ENCODE measurements at places on chromosomes 7 and 10. TPM values are rescaled to one million over a fixed set of nuclear protein-coding genes. Genes with fewer than 3 reads are reported as not detected.

GRCh38 chr10:88913127-88913526 is 33.1 kb downstream of the STAMBPL1 start:
- no peaks in the 10 kb centered on the region for H3K27me3 ChIP-seq
- no peak overlapping the region for H3K4me3 ChIP-seq
- no peak for DNase-seq
- H3K27ac ChIP-seq, result no peak overlapping the region
- H3K36me3 ChIP-seq, result no peaks in the 10 kb centered on the region

DNA sequence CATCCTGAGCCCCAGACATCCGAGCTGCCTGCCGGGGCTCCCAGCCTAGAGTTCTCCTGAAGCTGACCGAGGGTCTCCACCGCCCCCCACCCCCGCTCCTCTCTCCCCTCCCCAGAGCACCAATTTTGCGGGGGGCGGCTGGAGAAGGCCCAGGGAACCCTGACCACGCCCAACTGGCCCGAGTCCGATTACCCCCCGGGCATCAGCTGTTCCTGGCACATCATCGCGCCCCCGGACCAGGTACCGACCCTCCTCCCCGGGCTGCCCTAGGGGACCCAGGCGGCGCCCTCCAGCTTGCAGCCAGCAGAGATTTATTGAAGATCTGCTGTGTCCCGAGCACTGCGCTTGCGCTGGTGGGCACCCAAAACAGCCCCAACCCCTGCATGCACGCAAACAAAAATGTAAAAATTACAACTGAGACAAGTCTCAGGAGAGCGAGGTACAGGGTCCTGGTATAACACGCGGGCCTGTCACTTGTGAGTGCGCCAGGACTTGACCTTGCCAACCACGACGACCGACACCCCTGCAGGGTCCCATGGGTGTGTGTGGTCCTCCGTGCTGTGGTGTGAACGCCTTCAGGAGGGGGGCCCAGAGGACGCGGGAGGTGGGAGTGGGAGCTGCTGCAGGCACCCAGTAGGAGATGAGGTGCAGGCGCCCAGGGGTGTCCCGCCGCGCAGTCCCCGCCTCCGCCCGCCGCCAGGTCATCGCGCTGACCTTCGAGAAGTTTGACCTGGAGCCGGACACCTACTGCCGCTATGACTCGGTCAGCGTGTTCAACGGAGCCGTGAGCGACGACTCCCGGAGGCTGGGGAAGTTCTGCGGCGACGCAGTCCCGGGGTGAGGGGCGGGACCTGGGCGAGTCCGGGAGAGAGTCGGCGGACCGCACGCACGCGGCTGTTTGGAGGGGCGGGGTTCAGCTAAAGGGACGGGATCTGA is 3.1 kb downstream of the PCOLCE start:
- peaks cover 3% of the 10 kb centered on the region for H3K36me3 ChIP-seq
- peaks cover 5% of the 10 kb centered on the region for H3K27me3 ChIP-seq
- no peak overlapping the region for H3K4me3 ChIP-seq
- peaks cover 2% of the 10 kb centered on the region for H3K4me1 ChIP-seq
- peak; percentile 45 for DNase-seq

DNA sequence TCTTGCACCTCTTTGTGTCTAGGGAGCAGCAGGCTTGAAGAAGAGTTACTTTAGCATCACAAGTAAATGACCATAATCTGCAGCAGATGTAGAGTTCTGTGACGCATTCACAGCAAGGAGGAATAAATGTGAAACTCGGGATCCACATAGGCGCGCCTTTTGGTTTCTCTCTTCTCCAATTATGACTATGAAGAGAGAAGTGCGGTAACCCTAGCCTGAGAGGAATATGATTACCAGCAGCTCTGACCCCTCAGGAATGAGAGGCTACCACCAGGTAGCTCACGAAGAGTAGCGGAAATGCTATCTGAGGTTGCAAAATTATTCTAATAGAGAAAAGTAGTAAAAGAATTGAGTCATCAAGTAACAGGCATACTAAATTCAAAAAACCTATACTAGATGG is 25.2 kb upstream of the DMTF1 start:
- H3K27me3 ChIP-seq, result no peaks in the 10 kb centered on the region
- no peak for DNase-seq
- H3K4me3 ChIP-seq, result no peak overlapping the region
- H3K4me1 ChIP-seq, result peaks cover 19% of the 10 kb centered on the region
- H3K27ac ChIP-seq, result no peak overlapping the region

- H3K27ac ChIP-seq, result no peak overlapping the region
- no peak overlapping the region for H3K4me3 ChIP-seq
- no peaks in the 10 kb centered on the region for H3K36me3 ChIP-seq
- no peaks in the 10 kb centered on the region for H3K4me1 ChIP-seq
- no peak for DNase-seq
Observed at GRCh38 chr7:79897166-79897565, 237.5 kb upstream of the GNAI1 start.

DNA sequence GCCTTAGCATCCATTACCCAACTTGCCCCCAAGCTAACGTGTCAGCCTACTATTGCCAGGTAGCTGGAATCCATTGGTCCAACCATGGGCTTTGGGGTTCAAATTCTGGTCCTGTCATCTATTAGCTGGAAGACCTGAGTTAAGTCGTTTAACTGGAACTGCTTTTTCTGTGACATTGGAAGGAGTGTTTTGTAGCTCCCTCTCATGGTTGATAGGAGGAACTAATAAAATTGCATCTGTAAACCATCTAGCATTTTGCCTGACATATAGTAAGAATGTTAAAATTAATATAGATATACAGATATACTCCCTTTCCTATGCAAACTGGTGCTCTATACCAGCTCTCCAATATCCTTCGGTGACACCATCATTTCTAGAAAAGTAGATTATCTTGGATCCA is 23.8 kb upstream of the SLF2 start:
- peaks cover 1% of the 10 kb centered on the region for H3K27me3 ChIP-seq
- no peak overlapping the region for H3K4me3 ChIP-seq
- no peak for DNase-seq
- peaks cover 8% of the 10 kb centered on the region for H3K4me1 ChIP-seq
- no peak overlapping the region for H3K27ac ChIP-seq

GRCh38 chr7:92888-93672 is 99.3 kb upstream of the FAM20C start:
- no peak for DNase-seq
- H3K36me3 ChIP-seq, result peaks cover 4% of the 10 kb centered on the region
- no peak overlapping the region for H3K27ac ChIP-seq
- H3K4me1 ChIP-seq, result peaks cover 24% of the 10 kb centered on the region
- no peak overlapping the region for H3K4me3 ChIP-seq
- peaks cover 7% of the 10 kb centered on the region for H3K27me3 ChIP-seq

- H3K36me3 ChIP-seq, result peaks cover 52% of the 10 kb centered on the region
- DNase-seq, result no peak
- peak overlapping the region; percentile 53 for H3K4me3 ChIP-seq
- peaks cover 7% of the 10 kb centered on the region for H3K27me3 ChIP-seq
- peaks cover 44% of the 10 kb centered on the region for H3K4me1 ChIP-seq
- peak overlapping the region; percentile 76 for H3K27ac ChIP-seq
Observed at GRCh38 chr10:101672536-101672935, 22.4 kb downstream of the FBXW4 start.

DNA sequence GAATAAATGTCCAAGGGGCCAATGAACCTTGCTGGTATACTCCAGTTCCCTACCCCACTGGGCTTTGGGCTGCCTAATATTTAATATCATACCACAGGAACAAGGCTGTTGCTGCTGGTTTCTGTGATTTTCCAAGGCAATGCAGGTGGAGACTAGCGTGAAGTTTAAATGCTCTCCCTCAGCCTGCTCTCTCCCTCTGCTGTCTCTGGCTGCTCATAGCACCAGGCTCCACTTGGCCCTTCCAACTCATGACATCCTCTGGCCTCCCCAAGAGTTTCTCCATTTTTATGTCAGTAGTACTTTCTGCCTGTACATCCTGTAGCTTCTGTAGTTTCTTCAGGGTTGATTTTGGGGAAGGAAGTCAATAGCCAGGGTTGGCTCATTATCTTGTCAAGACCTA is 103.5 kb downstream of the LHFPL3 start:
- H3K27ac ChIP-seq, result no peak overlapping the region
- no peaks in the 10 kb centered on the region for H3K36me3 ChIP-seq
- DNase-seq, result no peak
- no peak overlapping the region for H3K4me3 ChIP-seq

GRCh38 chr10:92644921-92645320 is 44.8 kb upstream of the HHEX start:
- DNase-seq, result no peak
- H3K27ac ChIP-seq, result no peak overlapping the region
- H3K4me1 ChIP-seq, result peaks cover 3% of the 10 kb centered on the region
- H3K4me3 ChIP-seq, result no peak overlapping the region
- no peaks in the 10 kb centered on the region for H3K36me3 ChIP-seq
- no peaks in the 10 kb centered on the region for H3K27me3 ChIP-seq

DNA sequence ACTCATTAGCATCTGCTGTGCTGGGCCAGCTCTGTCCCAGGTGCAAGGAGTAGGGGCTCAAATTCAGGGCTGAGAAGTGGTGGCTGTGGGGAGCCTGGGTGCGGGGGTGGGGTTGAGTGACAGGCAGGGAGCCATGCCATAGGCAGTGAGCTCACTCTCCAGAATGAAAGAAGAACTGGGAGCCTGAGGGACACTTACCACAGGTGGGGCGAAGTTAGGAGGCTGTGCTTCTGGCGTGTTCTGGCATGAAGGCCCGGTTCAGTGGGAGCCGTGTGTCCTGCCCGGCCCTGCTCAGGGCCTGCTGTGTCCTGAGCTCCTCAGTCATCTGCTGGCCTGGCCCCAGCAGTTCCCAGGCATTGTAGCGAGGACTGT is 62.5 kb downstream of the MKI67 start:
- peaks cover 67% of the 10 kb centered on the region for H3K36me3 ChIP-seq
- H3K4me3 ChIP-seq, result peak overlapping the region; percentile 63
- H3K4me1 ChIP-seq, result peaks cover 74% of the 10 kb centered on the region
- DNase-seq, result peak; percentile 39
- H3K27me3 ChIP-seq, result peaks cover 32% of the 10 kb centered on the region

DNA sequence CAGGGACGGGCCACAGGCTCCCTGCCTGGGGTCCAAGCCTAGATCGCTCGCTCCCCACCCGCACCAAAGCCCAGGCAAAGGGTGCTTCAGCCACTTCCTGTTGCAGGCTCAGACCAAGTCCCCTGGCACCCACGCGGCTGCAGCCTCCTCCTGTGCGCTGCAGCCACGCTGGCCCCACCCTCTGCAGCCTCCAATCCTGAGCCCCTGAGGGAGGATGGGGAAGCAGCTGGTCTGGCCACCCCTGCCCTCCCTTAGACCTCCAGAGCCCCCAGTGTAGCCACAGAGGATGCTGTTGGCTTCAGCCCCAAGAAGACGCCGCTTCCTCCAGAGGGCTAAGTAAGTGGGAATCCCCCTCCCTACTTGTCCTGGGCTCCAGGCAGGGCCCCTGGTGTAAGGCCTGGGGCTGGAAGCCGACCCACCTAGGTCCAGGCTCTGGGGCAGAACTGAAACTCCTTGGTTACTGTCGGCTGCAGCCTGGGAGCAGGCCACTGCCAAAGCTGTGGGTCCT is 9.4 kb downstream of the LIMK1 start:
- H3K4me1 ChIP-seq, result peaks cover 9% of the 10 kb centered on the region
- H3K27ac ChIP-seq, result no peak overlapping the region
- H3K27me3 ChIP-seq, result peaks cover 14% of the 10 kb centered on the region
- H3K4me3 ChIP-seq, result no peak overlapping the region
- H3K36me3 ChIP-seq, result peaks cover 16% of the 10 kb centered on the region

- DNase-seq, result peak; percentile 17
- no peak overlapping the region for H3K4me3 ChIP-seq
- peaks cover 11% of the 10 kb centered on the region for H3K4me1 ChIP-seq
- H3K36me3 ChIP-seq, result no peaks in the 10 kb centered on the region
Observed at GRCh38 chr10:78520737-78521430, 487.2 kb downstream of the RPS24 start.

GRCh38 chr7:139771001-139771956 is 6.5 kb downstream of the HIPK2 start:
- no peak overlapping the region for H3K27ac ChIP-seq
- DNase-seq, result no peak
- H3K27me3 ChIP-seq, result peaks cover 5% of the 10 kb centered on the region

DNA sequence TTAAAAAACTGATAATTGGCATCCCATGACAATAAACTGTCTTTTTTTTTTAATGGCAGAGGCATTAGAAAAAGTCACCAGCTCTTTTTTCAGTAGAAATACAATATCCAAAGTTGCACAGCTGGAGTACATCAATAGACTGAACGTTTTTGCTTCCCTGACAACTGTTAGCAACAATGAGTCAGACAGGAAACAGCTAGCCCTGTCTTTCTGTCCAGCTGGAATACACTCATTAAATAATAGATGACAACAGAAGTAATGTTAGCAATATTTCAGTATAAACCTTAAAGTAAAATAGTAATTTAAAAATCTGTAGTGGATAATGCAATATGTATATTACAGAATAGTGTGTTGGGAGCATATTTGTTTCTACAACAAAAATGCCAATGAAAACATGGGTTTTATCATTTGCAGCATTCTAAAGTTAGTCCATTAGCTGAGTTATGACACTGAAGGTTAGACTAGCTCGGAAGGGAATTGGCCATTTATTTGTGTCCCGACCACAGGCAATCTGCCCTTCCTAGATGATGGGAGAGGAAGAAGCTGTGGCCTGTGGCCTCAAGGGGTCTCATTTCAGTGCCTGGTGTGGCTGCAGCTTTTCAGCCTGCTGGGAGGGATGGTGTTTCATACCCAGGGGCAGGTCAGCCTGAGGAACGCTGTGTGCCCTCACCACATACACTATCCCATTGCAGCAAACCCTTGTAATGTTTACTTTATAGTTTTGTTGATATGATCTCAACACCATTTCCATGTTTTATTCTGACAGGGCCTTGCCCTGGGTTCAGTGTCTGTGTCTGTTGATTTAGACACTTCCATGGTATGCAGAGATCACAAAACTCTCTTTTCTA is 173.3 kb downstream of the SLC16A9 start:
- peaks cover 3% of the 10 kb centered on the region for H3K27me3 ChIP-seq
- H3K4me1 ChIP-seq, result peaks cover 6% of the 10 kb centered on the region
- peaks cover 3% of the 10 kb centered on the region for H3K36me3 ChIP-seq
- DNase-seq, result peak; percentile 23
- no peak overlapping the region for H3K4me3 ChIP-seq
- peak overlapping the region; percentile 93 for H3K27ac ChIP-seq

DNA sequence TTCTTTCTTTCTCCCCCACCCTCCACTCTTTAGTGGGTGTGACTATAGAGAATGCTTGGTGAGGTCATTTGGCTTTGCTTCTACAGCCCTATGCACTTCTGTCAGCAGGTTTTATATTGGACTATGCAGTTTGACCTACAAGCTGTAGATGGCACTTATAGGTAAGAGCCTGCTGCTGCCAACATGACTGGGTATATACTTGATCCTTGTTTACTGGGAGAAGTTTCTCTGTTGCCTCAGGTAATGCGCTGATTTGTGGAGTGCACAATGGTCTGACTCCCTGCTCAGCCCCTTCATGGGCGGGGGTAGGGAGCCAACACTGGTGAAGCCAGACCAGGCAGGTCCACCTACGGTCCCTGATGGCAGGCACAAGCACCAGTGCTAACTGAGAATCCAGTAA is 33.7 kb upstream of the C7orf33 start:
- no peak overlapping the region for H3K4me3 ChIP-seq
- no peak for DNase-seq
- H3K27ac ChIP-seq, result no peak overlapping the region
- no peaks in the 10 kb centered on the region for H3K4me1 ChIP-seq
- H3K36me3 ChIP-seq, result no peaks in the 10 kb centered on the region

The AOAH gene
- total RNA-seq, result 0.28 TPM

The RNF32 gene
- 1.9 TPM for total RNA-seq

The NEBL gene
- 1.7 TPM for total RNA-seq

The EN2 gene
- 2.1 TPM for total RNA-seq

The CPXM2 gene
- total RNA-seq, result 0.33 TPM

The CAV1 gene
- total RNA-seq, result 48.2 TPM

The TRPV5 gene
- not detected for total RNA-seq

The SLC29A3 gene
- 11.7 TPM for total RNA-seq

The ABCB8 gene
- 17.4 TPM for total RNA-seq

The SPAM1 gene
- not detected for total RNA-seq

The OPALIN gene
- total RNA-seq, result not detected

The GIMAP1 gene
- 3.6 TPM for total RNA-seq

The ANXA8 gene
- not detected for total RNA-seq

The APBB1IP gene
- total RNA-seq, result not detected
